Aorta (tissue), 5 donors: ENCODE measurements at places on chromosomes 3 and 15. TPM values are rescaled to one million over a fixed set of nuclear protein-coding genes. Genes with fewer than 3 reads are reported as not detected.

GRCh38 chr3:107523539-107524325 is 970 bp downstream of the BBX start:
- DNase-seq: peak; percentile 65
- H3K4me1 ChIP-seq: no peaks in the 10 kb centered on the region
- H3K27ac ChIP-seq: peak overlapping the region; percentile 70
- H3K27me3 ChIP-seq: no peaks in the 10 kb centered on the region

DNA sequence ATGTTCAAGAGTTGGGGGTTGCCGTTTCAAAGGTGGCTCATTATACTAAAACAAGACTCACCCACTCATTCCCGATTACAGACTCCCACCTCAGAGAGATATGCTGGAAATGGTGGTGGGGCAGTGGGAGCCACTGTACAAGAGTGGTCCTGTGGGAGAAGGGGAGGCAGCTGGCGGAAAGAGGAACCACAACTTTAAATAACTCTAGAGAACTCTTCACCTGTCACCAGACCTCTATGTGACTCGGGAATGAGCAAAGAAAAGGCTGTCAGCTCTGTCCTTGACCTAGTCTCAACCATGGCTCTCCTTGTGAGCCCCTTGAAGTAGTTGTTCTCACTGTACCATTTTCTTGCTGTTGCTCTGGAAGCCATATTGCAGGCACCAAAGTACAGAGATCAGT is 293.8 kb downstream of the CHST2 start:
- no peaks in the 10 kb centered on the region for H3K4me1 ChIP-seq
- H3K27ac ChIP-seq: no peak overlapping the region
- DNase-seq: no peak
- no peaks in the 10 kb centered on the region for H3K36me3 ChIP-seq

- DNase-seq: no peak
- H3K4me1 ChIP-seq: no peaks in the 10 kb centered on the region
- H3K36me3 ChIP-seq: no peaks in the 10 kb centered on the region
- no peak overlapping the region for H3K4me3 ChIP-seq
These were observed 689.7 kb upstream of the BCHE start for GRCh38 chr3:166526881-166527280.

P2RY14 gene
- total RNA-seq: 2.8 TPM

CMTM8 gene
- total RNA-seq: 6.8 TPM

PAQR5 gene
- total RNA-seq: 1.9 TPM
